Naive thymus-derived CD8-positive, alpha-beta T cell (primary cell): ENCODE measurements at places on chromosomes 16 and 17.

DNA sequence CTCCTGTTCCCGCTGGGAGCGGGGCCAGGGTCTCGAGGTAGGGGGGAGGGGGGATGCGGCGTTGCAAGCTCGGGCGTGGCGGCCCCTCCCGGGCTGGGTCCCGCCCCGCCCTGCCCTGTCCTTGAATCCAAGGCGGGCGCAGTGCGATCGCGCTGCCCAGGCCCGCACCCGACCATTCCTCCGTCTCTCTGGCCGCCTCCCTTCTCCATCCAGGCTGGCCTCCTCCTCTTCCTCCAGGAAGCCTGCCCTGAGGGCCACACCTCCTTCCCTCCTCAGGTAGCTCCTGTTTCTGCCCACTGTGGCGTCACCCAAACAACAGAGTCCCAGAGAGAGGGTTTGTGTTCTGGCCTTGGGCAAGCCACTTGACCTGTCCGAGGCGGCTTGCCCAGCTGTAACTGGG is 43.0 kb upstream of the TAC4 start:
- DNase-seq = no peak

GRCh38 chr17:50326831-50327364 is 19.0 kb upstream of the XYLT2 start:
- DNase-seq = no peak

DNA sequence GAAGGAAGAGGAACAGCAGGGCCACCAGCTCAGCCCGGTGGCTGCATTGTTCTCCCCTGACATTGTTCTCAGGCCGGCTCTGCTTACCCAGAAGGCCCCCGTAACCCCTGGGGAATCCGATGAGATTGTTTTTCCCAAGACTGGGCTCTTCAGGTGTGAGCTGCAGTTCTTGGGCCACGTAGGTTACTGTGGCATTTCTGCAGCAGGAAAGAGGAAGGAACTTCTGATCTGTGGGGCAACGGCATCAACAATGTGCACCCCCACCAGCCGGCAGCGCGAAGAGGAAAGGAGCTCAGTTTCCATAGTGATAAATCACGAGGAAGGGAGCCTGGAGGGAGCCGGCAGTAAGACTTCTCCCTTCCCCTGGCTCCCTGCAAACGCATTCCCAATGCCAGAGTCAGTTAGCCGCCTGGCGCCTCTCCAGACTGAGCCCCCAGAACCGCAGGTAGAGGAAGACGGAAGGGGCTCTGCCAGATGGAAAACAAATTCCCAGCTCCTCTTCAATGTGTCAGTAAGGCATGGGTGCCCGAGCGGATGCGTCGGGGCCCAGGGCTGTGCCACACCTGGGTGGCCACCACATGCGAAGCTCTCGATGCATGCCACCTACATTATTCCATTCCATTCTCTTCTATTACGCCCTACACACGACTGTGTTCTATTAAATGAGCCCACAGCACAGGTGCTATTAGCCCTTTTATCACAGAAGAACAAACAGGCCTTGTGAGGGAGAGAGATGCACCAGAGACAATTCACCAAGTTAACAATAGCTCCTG is 21.5 kb upstream of the PECAM1 start:
- no peak for DNase-seq

GRCh38 chr17:48047113-48047740 is 932 bp upstream of the NFE2L1 start:
- DNase-seq = no peak

DNA sequence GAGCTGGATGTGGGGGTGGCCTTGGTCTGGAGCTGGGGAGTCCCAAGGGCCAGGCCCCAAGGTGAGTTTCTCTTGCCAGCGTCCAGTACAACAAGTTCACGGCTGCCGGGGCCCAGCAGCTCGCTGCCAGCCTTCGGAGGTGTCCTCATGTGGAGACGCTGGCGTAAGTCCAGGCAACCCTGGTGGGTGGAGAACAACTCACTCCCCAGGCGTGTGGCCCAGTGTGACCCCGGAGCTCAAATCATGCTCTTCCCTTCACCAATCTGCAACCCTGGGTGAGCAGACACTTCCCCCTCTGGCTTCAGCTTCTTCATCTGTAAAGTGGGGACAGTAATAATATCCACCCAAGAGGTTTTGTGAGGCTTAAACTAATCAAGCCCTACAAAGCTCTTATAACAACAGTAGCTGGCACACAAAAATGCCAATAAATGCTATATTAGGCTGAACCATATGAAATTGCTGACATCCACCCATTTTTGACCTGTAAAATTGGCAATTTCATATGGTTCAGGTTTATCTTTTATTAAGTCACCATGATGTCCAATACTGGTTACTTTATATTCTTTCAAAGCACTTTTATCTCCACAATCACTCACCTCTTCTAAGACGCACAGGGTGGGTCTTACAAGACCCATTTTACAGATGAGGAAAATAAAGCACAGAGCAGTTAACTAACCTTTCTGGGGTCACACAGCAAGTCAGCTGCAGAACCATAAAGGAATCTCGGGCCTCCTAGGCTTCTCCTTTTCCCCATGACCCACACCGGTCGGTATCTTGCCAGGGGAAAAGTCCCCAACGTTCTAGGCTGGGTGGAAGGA is 19.7 kb downstream of the DEXI start:
- no peak for DNase-seq

- DNase-seq = no peak
These were observed 143.5 kb upstream of the HLF start for GRCh38 chr17:55121268-55121667.

DNA sequence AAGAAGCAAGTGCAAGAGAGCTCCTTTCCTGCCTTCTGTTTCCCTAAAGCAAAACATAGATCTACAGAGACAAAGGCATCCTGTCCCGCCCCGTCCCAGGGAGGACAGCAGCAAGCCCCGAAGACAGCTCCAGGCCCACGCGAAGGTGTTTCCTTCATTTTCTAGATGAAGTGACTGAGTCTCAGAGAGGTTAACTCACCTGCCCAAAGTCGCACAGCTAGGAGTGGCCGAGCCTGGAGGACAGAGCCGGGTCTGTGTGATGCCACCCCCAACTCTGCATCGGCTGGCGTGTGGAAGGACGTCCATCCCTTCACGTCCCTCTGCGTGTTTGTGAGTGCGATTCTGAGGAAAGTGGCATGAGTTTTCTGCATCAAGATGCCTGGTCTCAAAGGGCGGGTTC is 187.2 kb upstream of the CHMP6 start:
- no peak for DNase-seq

DNA sequence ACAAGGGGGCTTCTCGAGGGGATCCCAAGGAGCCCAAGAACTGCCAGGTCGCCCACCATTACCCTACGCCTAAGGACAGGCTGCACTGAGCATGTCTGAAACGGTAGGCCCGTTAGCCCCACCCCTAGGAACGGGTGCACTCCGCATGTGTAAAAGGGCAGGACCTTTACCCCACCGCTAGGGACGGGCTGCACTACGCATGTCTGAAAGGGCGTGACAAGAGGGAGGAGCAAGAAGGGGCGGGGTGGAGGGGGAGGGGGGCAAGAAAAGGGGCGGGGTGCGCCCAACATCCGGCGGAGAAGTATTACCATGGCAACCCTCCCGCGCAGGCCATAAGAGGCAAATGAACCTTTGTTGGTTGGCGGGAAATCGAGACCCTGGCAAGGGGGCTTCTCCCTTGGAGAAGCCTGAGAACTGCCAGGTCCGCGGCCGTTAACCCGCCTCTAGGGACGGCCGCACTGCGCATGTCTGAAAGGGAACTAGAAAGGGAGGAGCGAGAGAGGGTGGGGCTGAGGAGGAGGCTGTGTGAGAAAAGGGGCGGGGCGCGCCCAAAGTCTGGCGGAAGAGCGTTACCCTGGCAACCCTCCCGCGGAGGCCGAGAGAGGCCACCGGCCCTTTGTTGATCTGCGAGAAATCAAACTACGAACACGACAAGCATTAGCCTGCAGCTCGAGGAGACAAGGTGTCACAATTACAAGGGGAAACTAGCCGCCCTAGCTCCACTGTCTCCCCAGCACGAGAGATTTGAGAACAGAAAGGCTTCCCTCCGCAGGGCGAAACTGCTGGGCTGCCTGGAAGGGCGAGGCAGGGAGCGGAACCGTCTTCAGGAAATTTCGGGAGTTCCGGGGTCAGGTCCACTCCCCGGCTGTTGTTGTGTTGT is 2046.8 kb downstream of the TP53TG3F start:
- DNase-seq = no peak

- no peak for DNase-seq
These were observed 921 bp downstream of the RND2 start for GRCh38 chr17:43025766-43026537.

DNA sequence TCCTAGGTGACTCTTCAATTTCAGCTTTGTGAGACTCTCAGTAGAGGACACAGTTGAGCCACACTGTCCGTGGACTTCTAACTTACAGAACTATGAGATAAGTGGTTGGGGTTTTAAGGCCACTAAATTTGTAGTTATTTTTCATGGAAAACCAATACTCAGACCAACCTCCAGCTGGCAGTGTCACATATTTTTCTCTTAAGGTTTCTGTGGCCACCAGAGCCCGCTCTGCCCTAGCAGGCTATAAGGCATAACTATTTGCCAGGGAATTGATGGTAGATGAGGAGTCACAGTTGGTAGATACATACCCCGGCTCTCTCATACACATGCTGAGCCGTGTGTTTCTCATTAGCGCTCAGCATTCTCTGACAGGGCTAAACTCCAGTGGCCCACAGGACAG is 336.8 kb upstream of the MON1B start:
- DNase-seq = no peak

DNA sequence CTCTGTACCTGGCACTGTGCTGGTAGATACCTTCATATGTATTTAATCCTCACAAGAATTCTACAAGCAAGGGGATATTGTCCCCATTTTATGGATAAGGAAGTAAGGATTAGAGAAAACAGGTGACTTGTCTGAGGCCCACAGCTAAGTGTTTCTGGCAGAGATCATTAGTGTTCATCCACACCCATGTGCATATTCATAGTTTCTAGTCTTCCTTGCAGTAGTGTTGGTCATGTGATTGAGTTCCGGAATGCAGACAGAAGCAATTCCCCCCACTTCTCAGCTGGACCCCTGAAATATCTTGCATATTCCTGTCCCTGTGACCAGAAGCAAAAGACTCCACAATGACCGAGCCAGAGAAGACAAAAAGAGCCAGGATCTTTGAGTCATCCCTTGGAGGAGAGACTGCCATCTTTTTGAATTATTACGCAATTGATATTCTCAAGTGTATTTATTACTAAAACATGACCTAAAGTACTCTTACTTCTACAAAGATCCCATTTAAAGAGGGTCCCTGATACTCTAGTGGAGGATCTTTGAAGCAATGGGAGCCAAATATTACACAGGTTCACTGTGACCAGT is 43.4 kb downstream of the SOX9 start:
- no peak for DNase-seq

- DNase-seq = no peak
These were observed 4.6 kb upstream of the PYDC1 start for GRCh38 chr16:31221357-31222160.

DNA sequence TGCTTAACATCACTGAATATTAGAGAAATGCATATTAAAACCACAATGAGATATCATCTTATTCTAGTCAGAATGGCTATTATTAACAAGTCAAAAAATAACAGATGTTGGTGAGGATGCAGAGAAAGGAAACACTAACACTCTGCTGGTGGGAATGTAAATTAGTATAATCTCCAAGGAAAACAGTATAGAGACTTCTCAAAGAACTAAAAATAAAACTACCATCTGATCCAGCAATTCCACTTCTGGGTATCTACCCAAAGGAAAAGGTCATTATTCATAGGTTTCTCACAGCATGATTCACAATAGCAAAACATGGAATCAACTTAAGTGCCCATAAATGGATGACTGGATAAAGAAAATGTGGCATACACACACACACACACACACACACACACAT is 166.4 kb downstream of the CEP112 start:
- DNase-seq = no peak

DNA sequence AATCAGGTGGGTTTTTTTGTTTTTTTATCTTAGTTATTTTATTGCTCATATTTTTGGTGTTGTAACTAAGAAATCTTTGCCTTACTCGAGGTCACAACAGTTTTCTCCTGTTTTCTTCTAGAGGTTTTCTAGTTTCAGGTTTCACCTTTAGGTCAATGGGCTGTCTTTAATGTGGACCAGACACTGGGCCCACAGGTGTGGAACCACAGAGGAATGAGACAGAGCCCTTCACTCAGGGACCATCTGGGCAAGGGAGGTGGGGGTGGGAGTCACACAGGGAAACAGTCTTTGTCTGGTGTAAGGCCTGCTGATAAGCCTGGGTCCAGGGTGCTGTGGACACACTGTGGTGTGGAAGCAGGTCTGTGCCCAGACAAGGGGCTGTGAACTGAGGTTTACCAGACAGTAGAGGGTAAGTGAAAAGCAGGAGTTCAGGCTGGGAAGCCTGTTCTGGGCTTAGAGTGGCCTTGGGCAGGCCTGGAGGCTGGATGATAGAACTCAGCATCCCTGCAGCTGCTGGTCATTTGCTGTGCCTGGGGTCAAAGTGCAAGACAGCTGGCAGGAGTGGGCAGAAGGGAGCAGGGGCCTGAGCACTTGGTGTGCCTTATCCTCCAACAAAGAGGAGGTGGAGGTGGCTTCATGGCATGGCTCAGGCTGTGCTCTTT is 75.6 kb downstream of the SPECC1 start:
- no peak for DNase-seq

GRCh38 chr16:14186795-14187221 is 115.7 kb downstream of the MRTFB start:
- DNase-seq = no peak

DNA sequence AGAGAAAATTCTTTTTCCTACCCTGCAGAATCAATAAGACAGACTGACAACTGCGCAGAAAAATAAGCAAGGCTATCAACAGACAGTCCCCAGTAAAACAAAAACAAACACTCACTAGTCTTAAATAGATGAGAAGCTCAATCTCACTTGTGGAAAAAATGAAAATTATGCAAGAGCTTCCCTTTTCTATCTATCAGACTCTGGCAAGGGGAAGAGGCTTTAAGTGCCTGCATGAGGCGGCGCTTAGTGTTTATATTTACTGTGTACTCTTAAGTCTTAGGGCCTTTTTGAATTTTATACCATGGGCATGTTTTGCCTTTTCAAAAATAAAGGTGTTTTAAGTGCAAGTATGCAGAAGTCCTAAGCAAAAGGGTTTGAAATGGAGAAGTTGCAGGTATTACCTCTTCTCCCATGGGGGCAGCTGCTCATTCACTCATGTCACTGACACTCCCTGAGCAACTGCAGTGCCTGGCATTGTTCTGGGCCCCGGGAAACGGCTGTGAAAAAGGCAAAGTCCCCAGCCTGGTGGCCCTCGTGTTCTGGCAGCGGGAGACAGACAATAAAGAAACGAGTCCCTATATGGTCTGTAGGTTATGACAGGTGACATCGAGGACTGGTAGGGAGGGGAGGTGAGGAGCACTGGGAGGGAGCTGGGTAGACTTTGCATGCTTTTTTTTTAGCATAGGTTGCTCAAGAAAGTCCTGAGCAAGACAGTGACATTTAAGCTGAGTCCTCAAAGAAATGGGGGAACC is 35.2 kb downstream of the HSBP1 start:
- DNase-seq = no peak

- DNase-seq = no peak
These were observed 396.6 kb upstream of the DYNLRB2 start for GRCh38 chr16:80144191-80144590.

GRCh38 chr16:58853854-58854791 is 120.0 kb upstream of the GOT2 start:
- no peak for DNase-seq

DNA sequence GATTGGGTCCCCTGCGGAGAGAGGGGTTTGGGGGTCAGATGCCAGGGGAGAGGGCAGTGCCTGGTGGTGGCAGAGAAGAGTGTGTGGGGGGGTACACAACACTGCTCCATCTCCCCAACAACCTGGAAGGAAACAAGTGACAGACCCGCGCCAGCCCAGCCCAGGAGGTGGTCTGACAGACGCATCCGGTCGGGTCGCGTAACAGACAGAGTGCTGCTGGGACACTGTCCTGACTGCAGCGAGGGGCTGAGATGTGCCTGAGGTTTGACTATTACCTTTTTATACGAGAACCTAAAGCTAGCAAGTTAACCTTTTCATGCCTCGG is 16.2 kb downstream of the UNC13D start:
- no peak for DNase-seq
